ENCODE measurements at places on chromosomes 5 and 9. TPM values are rescaled to one million over a fixed set of nuclear protein-coding genes. Genes with fewer than 3 reads are reported as not detected.

ARL10 gene
- total RNA-seq: 12.2 TPM

SYNPO gene
- 0.10 TPM for total RNA-seq

PPIC gene
- not detected for total RNA-seq

GRCh38 chr9:18061856-18062255, 412.1 kb upstream of the ADAMTSL1 start:
- DNase-seq: no peak

GRCh38 chr9:133835262-133835901, 97.2 kb upstream of the SARDH start:
- DNase-seq: no peak

GRCh38 chr5:113510836-113511451, 2.5 kb upstream of the YTHDC2 start:
- no peak for DNase-seq

All from activated CD4-positive, alpha-beta memory T cell treated with anti-CD3 and anti-CD28 coated beads for 36 hours (primary cell).